NCI-H748 treated with DMSO at 0.1 percent for 48 hours (cell line): ENCODE measurements at places on chromosomes 1 and 21.

DNA sequence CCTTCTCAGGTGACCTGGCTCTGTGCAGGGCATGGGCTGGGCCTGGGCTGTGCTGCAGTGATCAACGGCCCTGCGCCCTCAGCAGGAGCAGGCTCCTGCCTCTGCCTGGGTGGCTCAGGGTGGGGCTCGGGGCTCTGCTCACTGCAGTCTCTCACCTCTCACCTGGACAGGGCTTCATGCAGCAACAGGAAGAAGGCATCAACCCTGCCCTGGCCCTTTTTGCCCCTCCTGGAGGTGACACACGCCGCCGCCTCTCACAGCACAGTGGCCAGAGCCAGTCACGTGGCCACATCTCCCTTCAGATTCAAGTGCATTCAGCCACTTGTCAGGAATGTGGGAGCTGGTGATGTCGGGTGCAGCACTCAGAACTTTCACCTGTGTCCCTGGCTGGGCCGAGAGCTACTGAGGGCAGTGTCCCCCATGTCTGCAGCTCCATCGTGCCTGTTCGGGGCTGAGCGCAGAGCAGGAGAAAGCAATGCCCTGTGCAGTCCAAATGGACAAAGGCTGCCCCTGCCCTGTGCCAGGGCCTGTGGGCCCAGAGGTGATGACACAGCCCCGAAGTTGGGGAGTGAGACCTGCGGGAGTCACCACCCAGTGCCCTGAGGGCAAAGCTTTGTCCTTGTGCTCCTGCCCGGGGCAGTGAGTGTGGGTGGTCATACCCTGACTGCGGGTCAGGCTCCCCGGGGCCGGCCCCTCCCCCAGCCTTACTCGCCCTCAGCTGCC, 314.0 kb downstream of the PTPRU start:
- DNase-seq, result no peak

GRCh38 chr1:59645893-59646292, 168.9 kb upstream of the HOOK1 start:
- DNase-seq, result no peak

DNA sequence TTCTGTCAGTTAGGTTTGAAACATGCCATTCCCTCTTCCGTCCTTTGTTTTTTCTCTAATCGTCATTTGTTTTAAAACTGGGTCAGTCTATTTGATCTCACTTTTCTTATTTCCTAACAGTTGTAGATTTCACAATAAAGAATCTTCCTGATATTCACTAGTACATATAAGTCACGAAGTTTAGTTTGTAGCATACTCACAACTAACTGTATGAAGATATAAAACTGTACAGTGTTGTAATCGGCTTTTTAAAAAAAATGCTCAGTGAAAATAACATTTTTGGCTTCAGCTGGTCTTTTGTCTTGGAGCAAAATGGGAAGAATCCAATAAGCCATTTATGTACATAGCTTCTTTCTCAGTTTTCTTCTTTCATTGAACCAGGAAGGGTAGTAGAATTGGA, 78.3 kb downstream of the NCAM2 start:
- no peak for DNase-seq

DNA sequence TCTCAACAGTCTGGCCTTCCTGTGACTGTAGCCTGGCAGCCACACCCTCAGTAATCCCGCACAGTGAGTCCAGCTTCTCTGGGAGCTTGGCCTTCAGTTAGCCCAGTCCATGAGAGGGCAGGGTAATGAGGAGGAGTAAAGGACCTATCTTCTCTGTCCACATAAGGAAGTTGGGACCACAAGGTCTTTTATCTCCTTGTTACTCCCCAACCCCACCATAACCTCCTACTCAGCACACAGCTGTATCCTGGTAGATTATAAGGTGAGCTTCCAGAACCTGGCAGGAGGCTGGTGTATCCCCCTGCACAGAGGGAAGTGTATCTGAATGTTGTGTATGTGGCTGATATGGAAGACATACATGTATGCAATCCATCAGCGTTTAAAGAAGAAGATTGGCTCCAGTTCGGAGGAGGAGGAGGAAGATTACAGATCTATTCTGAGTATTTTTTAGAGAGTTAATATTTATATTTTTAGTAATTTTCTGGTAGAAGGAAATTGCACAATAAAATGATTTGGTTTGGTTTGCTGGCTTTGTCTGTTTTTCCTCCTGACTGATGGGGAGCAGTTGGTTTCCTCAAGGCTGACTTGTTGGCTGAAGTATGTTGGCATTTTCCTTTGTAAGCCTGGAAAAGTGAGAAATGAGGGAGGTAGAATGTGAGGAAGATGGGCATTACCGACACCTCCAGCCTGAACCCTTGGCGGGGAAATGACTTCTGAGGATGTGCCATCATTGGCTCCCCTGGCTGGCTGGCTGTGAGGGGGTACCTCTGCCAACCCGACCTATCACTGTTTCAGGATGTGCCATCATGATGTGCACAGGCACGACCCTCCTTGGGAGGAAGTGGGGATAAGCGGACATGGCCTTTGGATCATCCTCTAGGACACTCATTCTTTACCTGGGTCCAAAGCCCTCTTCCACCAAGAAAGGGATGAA, 5.0 kb downstream of the C1orf226 start:
- DNase-seq, result no peak

DNA sequence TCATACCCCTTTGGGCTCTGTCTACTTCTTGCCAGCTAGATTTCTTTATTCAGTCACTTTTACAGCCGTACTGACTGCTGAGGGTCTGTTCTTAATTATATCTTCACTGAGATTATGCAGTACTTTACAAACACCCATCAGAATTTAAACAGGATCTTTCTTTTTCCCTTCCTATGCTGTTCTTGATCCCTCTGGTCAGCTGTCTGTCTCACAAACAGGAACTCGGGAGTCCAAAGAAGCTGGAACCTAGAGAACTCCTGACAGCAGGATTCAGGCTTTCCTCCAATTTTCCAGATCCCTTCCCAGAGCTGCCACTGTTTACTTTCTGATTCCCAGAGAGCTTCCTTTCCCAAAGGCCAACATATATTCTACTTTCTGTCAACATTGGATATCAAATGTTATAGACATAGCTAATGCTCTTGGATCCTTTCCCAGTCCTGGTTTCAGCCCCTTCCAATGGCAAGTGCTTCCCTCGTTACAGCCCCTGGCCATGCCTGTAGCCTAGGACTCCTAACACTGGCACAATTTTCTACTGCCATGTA, 59.5 kb downstream of the ATP2B4 start:
- DNase-seq, result peak; percentile 2

GRCh38 chr1:238052496-238053266, 162.0 kb upstream of the ZP4 start:
- DNase-seq, result peak; percentile 7

- DNase-seq, result no peak
These were observed 39.9 kb downstream of the EPB41 start for GRCh38 chr1:28954126-28954726.

DNA sequence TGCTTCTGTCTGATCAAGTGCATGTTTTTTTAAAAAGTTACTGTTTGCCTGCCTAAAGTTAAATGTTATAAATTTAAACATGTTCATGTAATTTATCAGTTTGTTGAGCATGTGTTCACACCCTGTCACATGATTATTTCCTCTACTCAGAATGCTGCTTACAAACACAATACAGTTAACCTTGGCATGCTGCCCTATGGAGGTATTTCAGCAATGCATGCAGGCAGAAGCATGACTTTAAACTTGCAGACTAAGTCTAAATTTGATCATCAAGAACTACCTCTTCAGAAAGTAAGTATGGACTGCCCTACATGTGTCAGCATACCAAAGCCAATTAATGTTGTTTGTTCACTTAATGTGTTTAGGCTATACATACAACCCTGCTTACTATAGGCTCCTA, 161.6 kb downstream of the LRRC40 start:
- no peak for DNase-seq

- DNase-seq, result peak; percentile 37
These were observed 796 bp upstream of the TDRKH start for GRCh38 chr1:151790940-151791651.

- DNase-seq, result no peak
These were observed 11.4 kb downstream of the SLC45A3 start for GRCh38 chr1:205668951-205669340.

DNA sequence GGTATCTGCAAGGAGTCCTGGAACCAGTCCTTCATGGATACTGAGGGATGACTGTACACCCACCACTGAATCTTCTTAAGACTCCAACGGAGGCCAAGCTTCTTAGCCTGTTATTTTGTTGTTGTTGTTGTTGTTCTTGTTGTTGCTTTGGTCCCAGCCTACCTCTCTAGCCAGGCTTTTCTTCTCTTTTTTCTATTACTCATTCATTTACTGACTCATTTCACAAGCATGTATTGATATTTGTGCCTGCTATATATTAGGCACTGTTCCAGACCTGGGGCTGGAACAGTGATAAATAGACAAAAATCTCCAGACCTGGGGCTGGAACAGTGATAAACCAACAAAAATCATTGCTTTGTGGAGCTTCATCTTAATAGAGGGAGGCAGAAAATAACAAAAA, 20.4 kb downstream of the CENPF start:
- no peak for DNase-seq

- no peak for DNase-seq
These were observed 5.1 kb downstream of the SRSF4 start for GRCh38 chr1:29176576-29176975.

GRCh38 chr1:89356658-89357400, 7.0 kb upstream of the GBP6 start:
- peak; percentile 53 for DNase-seq

DNA sequence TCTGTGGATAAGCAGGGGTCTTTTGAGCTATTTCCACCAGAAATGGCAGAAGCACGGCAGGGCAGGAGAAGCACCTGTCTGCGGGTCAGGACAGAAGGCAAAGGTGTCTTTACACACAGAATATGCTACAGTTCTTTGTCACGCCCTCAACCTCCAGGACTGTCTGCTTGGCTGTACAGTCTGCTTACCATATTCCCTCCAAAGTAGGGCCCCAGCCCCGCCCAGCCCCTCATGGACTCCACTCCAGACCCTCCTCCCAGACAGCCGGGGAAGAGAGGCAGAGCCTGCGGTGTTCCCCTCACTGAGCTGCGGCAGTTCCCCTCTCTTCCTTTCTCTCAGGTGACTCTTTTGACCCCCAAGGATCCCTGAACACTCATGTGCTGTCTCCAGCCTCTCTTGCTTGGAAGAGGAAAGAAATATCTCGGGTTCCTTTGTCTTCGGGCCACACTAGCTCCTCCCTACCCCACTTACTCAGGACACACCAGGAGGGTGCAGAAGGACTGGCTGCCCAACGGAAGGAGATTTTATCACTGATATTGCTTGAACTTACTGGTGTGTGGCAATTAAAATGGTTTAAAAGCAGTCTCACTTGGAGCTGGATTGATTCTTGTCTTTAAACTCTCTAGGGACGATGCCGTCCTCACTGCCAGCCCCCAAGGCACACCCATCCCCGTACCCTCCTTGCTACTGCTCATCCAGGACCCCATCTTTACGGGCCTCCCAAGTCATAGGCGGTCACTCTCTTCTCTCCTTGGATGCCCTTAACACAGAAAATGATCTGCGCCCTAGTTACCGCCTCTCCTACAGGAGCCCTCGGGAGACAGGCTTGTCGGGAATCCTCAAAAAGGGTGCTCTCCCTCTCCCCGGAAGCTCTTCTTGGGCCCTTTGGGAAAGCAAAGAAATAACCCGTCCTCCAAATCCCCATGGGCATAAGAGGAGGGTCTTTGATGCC, 169.7 kb downstream of the TOMM20 start:
- no peak for DNase-seq
